ENCODE measurements at places on chromosomes 2 and 18.

DNA sequence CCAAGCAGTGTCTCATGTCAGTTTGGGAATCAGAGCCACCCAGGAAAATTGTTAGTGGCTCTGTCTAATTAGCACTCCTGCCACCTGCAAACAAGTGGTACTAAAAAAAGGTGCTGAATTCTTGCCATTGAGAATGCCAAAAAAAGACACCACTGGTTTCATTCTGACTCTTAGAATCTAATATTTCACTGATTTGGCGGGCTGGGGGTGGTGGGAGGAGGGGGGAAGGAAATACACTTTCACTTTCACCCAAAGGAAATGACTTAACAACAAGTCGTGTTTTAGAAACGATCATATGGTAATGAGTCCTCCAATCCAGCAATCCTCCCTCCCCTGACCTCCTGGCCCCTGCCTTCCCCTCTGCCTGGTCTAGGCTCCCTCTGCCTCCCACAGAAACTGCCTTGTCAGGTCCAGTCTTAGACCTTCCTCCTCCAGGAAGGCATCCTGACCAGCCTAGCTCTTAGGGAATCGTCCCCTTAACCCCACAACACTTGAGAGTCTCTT is 4.4 kb upstream of the KLHL29 start:
- no peak for DNase-seq

GRCh38 chr2:63942788-63943187 is 76.4 kb downstream of the VPS54 start:
- DNase-seq = no peak

GRCh38 chr2:217902379-217903141 is 100.2 kb downstream of the TNS1 start:
- peak; percentile 41 for DNase-seq

DNA sequence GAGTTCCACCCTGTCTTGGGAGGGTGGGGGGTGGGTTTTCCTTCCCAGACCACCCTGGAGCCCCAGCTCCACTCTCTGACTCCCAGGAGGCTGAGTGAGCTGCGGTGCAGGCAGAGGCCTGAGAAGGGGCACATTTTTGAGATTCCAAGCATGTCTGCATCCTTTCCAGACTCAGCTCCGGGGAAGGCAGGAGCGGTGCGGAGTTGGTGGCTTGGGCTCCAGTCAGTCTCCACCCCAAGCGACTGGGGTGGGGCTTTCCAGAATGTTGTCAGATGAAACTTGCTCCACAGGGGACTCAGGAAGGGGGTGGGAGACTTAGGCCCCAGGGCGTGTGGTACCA is 44.2 kb upstream of the HS6ST1 start:
- peak; percentile 98 for DNase-seq

- no peak for DNase-seq
Measured at GRCh38 chr18:24595561-24596031, 135.2 kb downstream of the HRH4 start.

DNA sequence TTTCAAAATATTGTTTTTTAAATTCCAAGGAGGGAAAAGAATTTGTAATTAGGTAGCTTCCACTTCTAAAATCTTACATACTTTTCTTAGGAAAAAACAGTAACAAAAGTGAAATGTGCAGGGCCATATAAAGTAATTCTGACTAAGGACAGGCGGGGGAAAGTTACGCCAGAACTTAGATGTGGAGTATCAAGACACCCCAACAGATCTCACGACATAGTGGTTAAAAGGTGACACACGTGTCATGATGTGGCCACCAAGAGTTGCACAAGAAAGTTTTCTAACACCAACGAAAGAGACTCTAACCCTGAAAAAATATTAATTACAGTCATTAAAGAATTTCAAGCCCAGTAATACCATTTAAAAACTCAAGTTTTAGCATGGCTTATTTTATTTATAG is 51.0 kb downstream of the KIDINS220 start:
- no peak for DNase-seq

DNA sequence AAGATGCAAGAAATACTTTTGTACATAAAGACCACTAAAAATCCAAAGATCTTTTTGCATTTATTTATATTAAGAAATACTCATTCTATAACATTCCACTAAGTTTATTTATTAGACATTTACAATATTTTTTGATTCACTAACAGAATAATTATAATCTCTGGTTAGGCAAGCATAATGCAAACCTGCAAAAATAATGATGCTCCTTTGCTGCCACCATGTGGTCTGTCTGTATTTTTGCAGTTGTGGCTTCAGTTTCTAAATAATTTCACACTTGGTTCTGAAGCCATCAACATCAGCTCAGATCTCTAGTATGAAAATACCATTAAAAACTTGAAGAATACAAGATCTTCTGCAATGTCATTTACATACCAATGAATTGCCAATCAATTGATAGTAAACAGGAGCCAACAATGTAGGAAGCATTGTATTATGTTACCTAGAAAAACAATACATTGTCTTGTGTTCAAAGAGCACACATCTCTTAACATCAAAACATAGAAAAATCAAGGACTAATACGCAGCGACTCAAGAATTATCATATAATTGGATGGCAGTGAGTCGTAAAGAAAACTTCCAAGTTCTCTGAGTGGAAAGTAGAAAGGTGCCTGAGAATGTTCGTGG is 28.8 kb upstream of the WDR75 start:
- DNase-seq = peak; percentile 57

- DNase-seq = no peak
Measured at GRCh38 chr2:218858138-218858445, 1.5 kb upstream of the WNT6 start.

DNA sequence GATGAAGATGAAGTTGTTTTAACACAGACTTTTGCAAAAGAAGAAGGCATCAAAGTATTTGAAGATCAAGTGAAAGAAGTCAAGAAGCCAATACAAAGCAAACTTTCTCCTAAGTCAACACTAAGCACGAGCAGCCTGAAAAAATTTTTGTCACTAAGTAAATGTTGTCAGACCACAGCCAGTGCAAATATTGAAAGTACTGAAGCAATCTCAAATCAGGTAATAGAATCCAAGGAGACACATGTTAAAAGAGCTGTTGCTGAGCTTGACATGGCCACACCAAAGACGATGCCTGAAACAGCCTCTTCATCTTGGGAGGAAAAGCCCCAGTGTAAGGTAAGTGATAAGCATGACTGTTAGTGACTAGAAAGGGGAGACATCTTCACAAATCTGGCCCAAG is 75.1 kb downstream of the FSIP2 start:
- DNase-seq = no peak

DNA sequence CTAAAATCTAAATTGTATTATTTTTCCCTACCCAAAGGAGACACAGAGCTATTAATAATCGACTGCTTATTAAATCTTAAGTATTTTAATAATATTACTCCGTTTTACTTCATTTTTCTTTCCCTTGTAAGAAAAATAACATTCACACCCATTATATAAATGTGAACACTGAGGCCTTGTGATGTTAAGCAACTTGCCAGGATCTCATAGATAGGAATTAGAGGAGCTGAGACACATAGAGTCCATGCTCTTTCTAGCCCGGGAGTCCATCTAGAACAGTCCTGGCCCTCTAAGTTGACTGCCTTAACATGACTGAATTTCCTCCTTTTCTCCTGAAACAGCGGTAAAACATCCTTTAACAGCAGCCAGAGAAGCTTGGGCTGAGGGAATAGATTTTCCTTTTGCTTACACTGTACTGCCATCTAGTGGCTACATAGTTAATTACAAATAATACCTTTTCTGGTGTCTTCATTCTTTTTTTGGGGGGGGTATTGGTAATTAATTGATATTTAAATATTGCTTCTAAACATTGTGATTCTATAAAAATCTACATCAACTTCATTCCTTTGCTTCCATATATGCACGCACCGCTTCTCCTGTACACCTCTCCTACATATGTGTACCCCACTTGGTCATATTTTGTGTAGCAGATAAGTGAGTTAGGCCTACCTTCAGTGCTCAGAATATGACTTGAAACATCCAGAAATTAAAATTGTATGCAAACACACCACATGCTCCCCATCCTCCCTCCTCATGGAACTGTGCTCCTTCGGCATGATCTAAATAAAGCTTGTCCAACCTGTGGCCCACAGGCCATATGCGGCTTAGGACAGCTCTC is 125.8 kb upstream of the HNMT start:
- DNase-seq = peak; percentile 42

DNA sequence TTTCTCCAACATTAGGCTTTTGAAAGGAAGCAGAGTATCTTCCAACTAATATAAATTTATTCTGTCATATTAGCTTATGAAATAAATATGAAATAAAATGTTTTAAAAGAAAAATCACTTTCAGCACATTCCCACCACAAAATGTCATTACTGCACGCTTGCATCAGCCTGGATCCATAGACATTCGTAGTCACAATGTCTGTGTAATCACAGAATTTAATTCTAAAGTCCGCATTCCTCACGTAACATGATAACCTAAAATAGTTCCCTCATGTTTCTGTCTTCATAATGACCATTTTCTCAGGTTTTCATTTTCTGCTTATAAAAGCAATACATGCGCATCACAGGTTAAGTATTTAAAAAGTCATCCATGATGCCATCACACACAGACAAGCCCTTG is 47.1 kb downstream of the HDAC4 start:
- DNase-seq = peak; percentile 38

- DNase-seq = no peak
Measured at GRCh38 chr2:30184035-30184434, 37.2 kb downstream of the YPEL5 start.

DNA sequence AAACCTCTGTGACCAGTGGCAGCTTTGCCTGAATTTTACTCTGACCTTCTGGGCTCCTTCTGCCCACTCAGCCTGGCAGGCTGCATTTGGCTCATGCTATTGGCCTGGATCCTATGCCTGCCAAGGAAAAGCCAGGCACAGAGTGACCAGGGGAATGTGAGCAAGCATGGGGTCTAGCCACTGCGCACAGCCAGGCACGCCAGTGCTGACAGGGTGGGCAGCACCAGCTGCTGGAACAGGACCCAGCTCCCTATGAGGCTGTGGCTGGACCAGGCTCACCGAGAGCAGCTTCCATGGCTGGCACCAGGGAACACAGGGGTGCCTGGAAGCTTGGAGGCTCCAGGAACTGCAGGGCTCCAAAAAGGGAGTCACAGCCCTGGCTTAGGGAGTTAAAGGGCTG is 311.5 kb upstream of the SYT4 start:
- no peak for DNase-seq

- no peak for DNase-seq
Measured at GRCh38 chr2:198471291-198471690, 666.9 kb downstream of the PLCL1 start.

- DNase-seq = peak; percentile 90
Measured at GRCh38 chr2:178193823-178194599, at the start of gene OSBPL6. Gene OSBPL6, plus strand, starts transcription at chr2:178194512. Its CDS starts 111,673 bp downstream, at chr2:178306185.

DNA sequence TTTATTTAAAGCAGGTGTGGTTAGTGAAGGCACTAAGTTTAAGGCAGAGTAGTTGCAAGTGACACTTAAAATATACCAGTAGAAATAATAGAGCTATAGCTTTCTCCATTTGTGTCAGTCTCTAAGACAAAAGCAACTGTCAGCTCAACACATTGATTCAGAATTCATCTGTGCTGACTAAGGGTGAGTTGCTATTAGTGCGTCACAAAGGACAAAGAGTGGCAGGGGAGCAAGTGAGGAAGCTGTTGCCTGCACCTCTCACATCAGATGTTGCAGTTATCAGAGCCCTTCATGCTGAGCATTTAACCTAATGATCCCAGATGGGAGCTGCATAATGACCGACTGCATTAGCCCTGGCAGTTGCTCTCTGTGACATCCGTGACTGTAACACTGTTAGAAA is 138.6 kb downstream of the DTNA start:
- peak; percentile 21 for DNase-seq

GRCh38 chr2:218485986-218486667 is 67.2 kb downstream of the VIL1 start:
- no peak for DNase-seq

GRCh38 chr2:39584283-39584965 is 81.3 kb upstream of the TMEM178A start:
- DNase-seq = peak; percentile 66

DNA sequence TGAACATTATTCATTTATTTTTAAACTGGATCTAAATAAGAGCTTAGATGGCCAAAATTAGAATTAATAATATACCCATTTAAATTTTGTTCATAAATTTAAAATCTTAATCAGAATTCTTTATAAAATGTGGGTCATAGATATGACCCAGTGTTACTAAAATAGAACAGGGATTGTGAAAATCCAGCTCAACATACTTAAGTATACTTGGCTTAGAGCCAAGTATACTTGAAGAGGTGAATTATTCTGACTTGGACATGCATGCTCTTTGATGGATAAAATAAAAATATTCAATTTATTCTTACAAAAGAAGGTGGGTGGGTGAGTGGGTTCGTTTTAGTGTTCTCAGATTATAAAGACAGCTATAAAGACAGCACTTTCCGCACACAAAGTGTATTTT is 70.7 kb downstream of the SPOPL start:
- DNase-seq = no peak

DNA sequence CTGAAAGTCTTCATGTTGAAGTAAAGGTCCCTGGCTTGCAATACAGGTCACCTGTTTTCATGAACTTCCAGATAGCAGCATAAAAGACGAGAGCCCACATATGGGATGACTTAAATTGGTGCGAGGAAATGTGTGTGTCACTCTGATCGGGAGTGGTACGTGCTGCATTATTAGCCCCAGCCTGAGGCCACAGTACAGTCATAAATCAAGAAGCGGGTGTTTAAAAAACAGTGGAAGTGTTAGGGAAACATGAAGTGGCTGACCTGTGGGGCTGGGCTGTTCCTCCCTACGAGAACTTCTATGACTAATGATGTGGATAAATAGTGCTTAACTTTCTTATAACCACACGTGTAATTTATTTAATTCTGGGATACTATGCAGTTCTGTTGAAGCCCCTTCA is 24.4 kb downstream of the RDH14 start:
- peak; percentile 63 for DNase-seq

GRCh38 chr2:73827018-73827417 is 1.7 kb upstream of the STAMBP start:
- peak; percentile 43 for DNase-seq

- no peak for DNase-seq
Measured at GRCh38 chr18:58177896-58178470, 134.0 kb downstream of the NEDD4L start.

- DNase-seq = no peak
Measured at GRCh38 chr2:15226661-15227060, 334.5 kb downstream of the NBAS start.

DNA sequence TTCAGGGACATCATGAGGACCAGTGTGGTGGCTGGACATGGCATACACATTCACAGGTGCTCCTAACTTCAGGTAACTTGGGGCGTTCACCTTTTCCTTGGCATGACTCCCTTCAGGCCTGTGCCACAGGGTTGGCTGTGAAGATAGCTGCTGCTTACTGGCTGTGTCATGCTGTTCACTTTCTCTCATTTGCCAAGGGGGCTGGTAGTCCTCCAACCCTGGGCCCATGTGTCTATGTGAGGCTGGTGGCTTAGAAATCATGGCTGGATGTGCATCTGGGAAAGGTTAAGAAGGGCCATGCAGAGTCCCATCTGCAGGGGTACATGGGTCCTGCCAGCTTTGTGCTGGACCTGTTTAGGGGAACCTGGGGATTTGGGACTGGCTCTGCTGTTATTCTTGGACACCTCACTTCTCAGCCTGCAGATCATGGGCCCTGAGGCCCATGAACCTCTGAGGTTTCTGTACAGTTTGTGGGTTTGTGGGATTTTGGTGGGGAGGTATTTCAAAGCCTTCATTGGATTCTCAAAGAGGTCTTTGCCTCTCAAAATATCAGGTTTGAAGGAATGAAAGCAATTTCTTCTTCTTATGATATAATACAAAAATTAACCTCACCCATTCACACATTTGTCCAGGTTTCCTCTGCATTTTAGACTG is 62.9 kb downstream of the FHOD3 start:
- DNase-seq = no peak
